ENCODE measurements at places on chromosomes 5 and 9. TPM values are rescaled to one million over a fixed set of nuclear protein-coding genes. Genes with fewer than 3 reads are reported as not detected.

The RBM22 gene
- 74.0 TPM for total RNA-seq

- H3K27me3 ChIP-seq = peaks cover 5% of the 10 kb centered on the region
- no peak for DNase-seq
- H3K4me3 ChIP-seq = no peak overlapping the region
- H3K27ac ChIP-seq = no peak overlapping the region
- H3K36me3 ChIP-seq = no peaks in the 10 kb centered on the region
Observed at GRCh38 chr9:135582966-135583687, 21.6 kb downstream of the PAEP start.

GRCh38 chr9:5478206-5478605 lies 27.9 kb downstream of the CD274 start:
- no peaks in the 10 kb centered on the region for H3K27me3 ChIP-seq
- DNase-seq = no peak
- H3K36me3 ChIP-seq = no peaks in the 10 kb centered on the region
- no peak overlapping the region for H3K4me3 ChIP-seq

DNA sequence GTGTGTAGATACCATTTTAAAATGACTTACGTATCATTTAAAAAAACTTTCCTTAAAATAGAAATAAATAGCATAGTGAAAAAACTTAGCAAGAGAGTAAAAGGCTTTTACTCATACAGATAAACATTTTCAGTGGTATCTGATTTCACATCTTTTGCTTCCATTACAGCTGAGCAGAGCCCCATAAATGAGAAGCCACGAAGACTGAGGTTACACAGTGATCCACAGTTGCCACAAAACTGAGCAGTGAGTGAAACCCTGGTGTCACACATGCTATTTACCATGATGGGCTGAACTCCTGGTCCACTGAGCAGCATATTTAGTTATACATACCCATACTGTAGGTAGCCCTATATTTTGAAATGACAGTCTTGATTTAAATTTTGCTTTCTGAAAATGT lies 401.2 kb downstream of the KIAA0825 start:
- H3K36me3 ChIP-seq = no peaks in the 10 kb centered on the region
- H3K4me1 ChIP-seq = no peaks in the 10 kb centered on the region
- H3K27ac ChIP-seq = no peak overlapping the region
- DNase-seq = no peak

- no peak for DNase-seq
- no peaks in the 10 kb centered on the region for H3K36me3 ChIP-seq
- no peaks in the 10 kb centered on the region for H3K27me3 ChIP-seq
- no peak overlapping the region for H3K27ac ChIP-seq
- H3K4me1 ChIP-seq = no peaks in the 10 kb centered on the region
Observed at GRCh38 chr5:124000538-124000937, 488.6 kb downstream of the CSNK1G3 start.

- H3K27ac ChIP-seq = no peak overlapping the region
- peaks cover 9% of the 10 kb centered on the region for H3K27me3 ChIP-seq
- H3K4me1 ChIP-seq = peaks cover 23% of the 10 kb centered on the region
- H3K4me3 ChIP-seq = no peak overlapping the region
Observed at GRCh38 chr9:121561385-121562222, 62.0 kb upstream of the GGTA1 start.

DNA sequence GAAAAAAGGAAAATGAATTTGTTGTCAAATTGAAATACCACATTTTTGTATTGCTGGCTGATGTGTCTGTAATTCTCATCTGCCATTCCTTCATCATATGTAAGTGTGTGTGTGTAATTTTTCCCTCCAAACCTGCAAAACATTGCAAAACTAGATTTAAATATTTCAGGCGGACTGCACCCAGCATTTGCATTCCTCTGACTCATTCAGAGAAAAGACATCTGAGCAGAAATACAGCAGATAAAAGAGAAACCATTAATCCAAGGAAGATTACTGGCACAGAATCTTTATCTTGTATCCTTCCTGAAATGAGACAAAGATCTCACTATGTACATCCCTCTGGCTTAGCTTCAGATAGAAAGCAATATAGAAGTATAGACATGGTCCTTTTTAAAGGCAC lies 275.3 kb downstream of the TMEM38B start:
- no peak overlapping the region for H3K27ac ChIP-seq
- no peaks in the 10 kb centered on the region for H3K27me3 ChIP-seq
- H3K4me3 ChIP-seq = no peak overlapping the region
- H3K36me3 ChIP-seq = no peaks in the 10 kb centered on the region
- peaks cover 2% of the 10 kb centered on the region for H3K4me1 ChIP-seq
- DNase-seq = no peak
